IPS-NIHi11 (cell line): ENCODE measurements at places on chromosomes 5 and 9.
A peak's percentile ranks its signal among the peaks of the same experiment; 100 is the strongest.

- DNase-seq = no peak
Measured at GRCh38 chr9:105076729-105077128, 148.8 kb upstream of the ABCA1 start.

DNA sequence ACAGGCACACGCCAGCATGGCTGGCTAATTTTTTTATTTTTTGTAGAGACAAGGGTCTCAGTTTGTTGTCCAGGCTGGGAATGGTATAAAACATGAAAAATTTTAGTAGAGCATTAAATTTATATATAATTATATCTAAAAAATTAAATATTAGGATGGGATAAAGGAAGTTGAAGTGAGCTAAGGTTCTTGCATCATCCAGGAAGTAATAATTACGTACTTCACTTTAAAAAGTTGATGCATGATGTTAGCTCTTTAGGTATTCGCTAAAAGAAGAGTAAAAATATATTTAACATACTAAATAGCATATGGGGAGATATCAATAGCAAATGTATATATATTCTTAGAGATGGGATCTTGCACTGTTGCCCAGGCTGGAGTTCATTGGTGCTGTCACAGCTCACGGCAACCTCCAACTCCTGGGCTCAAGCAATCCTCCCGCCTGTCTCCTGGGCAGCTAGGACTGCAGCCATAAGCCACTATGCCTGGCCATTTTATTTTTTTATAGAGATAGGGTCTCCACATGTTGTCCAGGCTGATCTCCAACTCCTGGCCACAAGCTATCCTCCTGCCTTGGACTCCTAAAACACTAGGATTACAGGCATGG lies 12.3 kb downstream of the DCAF10 start:
- DNase-seq = no peak

GRCh38 chr5:167770461-167770860 lies 521.0 kb upstream of the WWC1 start:
- no peak for DNase-seq

GRCh38 chr5:155250596-155250995 lies 237.0 kb downstream of the KIF4B start:
- DNase-seq = no peak

- no peak for DNase-seq
Measured at GRCh38 chr9:125434986-125435775, 173.6 kb downstream of the GAPVD1 start.

DNA sequence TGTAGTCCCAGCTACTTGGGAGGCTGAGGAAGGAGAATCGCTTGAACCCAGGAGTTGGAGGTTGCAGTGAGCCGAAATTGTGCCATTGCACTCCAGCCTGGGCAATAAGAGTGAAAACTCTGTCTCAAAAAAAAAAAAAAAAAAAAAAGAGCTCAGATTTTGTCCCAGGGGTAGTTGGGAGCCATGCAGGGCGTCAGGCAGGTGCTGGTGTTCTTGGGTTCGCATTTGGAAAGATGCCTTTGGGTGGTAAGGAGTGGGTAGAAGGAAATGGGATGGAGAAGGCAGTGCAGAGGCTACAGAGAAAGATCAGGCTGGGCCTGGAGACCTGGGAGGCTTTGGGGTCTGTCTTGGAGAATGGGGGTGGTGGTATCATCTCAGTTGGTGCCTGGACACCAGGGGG lies 23.9 kb downstream of the ADGRD2 start:
- DNase-seq = no peak

DNA sequence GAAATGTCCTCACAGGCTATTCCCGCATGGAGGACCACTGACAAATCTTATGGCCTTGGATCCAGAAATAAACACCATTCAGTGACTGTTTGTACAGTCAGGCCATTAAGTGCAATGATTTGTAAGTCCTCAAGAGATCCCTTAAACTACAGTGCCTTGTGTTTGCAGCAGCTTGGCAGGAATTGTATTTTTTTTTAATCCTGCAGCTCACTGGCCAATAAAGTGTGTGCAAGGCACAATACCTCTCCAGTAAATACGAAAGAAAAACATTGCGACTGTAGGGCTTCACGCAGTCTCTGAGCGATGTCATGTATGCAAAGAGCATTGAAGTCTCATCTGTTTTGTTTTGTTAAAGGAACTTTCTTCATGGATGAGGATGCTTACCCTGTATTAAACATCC lies 74.2 kb upstream of the TUSC1 start:
- no peak for DNase-seq

- DNase-seq = no peak
Measured at GRCh38 chr9:123687246-123687751, 242.6 kb downstream of the DENND1A start.

GRCh38 chr5:2382776-2383697 lies 368.4 kb downstream of the IRX2 start:
- no peak for DNase-seq

- no peak for DNase-seq
Measured at GRCh38 chr9:115133649-115134048, 15.7 kb upstream of the TNC start.

DNA sequence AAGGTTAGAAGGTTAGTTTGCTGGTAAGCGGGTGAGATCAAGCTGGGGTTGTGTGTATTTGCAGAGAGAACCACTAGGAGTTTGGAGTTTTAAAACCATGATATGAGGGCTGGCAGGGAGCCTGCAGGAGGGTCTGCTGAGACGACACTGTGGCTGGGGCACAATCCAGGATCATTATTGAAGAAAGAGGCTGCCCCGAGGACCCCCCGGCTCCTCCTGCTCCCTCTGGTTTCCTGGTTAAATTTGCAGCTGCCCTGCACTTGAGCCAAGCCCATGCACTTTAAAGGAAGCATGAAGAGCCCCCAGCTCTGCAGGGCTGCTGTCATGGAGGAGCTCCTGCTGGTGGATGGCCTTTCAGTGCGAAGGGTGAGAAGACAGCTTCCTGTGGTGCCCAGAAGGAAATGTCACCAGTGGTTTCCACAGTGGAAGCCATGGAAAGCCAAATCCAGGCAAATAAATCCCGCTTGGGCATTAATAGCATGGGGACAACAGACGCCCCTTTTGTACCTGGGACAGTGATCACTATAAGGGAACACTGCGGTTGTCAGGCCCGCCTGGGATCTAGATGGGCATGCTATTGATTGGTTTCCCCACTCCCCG lies 140.7 kb downstream of the NSG2 start:
- DNase-seq = no peak

- no peak for DNase-seq
Measured at GRCh38 chr5:173554038-173554955, 62.2 kb downstream of the BOD1 start.

- no peak for DNase-seq
Measured at GRCh38 chr5:159106193-159106568, 6.5 kb upstream of the EBF1 start.

DNA sequence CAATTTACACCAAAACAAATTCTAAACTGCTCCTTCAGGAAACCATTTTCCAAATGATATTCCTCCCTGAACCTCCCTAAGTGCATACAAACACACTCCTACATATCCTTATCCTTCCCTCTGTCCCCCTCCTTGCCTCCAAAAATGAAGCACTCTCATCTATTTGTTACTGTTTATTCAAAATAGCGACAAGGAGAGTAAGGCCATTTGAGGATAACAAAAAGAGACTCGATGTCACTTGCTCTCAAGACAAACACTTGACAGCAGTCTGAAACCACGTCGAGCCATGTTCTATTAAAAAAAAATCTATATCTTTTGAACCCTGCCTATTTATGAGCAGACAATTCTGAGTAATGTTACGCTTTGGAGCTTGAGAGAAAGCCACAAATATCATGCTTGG lies 547.9 kb downstream of the DTWD2 start:
- DNase-seq = no peak

- DNase-seq = no peak
Measured at GRCh38 chr9:106970219-106970975, 107.4 kb downstream of the ZNF462 start.

DNA sequence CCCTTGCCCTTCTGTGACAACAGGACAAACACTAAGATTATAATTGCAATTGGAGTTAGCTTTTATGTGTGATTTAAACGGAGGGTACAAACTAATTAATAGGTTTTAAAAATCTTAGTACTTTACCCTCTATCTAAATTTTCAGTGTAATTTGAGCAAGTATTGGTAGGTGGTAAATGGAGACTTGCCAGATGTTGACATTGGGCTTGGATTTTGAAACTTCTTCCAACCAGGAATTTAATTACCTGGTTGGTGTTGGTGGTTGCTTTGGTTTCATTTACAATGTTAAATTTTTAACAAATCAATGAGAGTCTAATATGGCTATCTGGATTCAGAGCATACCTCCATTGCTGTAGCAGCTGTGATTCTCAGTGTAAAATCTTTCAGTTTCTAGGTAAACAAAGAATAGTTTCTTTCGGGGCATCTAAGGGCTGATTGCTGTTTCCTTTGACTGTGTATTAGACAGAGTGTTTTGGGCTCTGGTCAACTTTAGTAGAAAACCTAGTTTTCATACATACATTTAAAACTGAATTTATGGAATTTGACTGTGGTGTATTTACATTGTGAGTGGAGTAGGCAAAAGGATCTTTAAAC lies 1.9 kb downstream of the DAPK1 start:
- DNase-seq = no peak

GRCh38 chr5:219991-220390 lies 1.9 kb downstream of the SDHA start:
- DNase-seq = no peak

DNA sequence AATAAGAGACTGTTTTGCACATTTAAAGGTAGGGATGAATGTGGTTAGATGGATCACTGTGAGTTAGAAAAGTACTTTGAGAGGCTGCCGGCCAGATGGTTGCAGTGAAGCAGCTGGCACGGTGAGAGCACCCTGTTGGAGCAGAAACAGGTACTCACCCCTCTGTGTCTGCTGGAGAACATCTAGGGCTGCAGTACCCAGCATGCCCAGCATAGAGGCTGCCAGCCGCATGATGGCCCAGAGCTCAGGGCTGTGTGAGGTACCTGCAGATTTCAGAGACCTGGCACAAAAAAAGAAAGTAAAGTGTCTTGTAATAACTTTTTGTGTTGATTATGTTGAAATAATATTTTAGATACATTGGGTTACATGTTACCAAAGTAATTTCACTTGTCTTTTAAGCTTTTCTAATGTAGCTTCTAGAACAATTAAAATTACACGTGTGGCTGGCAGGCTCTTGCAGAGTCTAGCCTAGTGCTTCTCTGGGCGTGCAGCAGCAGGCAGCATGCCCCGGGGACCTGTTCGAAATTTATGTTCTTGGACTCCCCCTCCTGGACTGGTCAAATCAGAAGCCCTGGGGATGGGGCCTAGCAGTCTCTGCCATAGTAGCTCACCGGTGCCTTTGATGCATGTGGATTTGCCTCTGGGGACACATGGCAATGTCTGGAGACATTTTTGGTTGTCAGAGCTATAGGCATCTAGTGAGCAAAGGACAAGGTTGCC lies 11.1 kb downstream of the WDR5 start:
- DNase-seq = no peak

DNA sequence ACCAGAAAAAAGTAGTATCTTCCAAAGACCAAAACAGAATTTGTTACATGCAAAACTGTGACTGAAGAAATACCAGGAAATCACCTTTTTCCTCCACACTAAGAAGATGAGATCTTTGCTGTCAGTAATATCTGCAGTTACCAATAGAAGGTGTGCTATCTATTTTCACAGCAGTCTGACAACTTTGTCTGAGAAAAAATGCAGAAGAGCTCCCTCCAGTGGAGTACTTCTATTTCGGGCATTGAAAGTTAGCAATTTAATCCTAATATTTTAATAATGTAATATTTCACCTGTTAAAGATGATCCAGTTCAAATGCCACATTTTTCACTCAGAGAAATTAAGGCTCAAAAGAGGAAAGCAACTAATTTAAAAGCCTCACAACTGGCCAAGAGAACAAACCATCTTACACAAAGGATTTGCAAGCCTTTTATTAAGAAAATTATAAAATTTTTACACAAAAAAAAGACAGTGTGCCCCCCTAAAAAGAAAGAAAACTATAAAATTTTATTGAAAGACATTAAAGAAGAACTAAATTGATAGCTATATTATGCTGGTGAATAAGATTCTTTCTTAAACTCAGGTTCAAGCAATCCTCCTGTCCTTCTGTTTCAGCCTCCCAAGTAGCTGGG lies 50.6 kb downstream of the DEPDC1B start:
- no peak for DNase-seq

DNA sequence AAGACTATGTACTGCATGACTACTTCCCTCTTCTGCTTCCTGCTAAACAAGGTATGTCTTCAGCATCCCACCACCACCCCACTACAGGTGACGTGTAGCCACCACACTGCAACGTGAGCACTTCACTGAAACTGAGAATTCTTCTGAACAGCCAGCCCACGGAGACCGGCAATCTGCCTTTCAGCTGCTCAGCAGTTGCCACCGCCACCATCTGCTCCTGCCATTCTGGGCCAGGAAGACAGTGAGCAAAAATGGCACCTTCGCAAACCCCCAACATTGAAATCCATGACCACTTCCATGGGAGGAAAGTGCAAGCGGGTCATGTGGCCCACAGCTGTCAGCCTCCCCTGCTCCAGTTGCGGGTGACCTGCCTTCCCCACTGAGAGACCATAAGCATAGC lies 443.4 kb upstream of the ST8SIA4 start:
- no peak for DNase-seq

GRCh38 chr5:90475436-90475980 lies 844 bp downstream of the POLR3G start:
- no peak for DNase-seq

DNA sequence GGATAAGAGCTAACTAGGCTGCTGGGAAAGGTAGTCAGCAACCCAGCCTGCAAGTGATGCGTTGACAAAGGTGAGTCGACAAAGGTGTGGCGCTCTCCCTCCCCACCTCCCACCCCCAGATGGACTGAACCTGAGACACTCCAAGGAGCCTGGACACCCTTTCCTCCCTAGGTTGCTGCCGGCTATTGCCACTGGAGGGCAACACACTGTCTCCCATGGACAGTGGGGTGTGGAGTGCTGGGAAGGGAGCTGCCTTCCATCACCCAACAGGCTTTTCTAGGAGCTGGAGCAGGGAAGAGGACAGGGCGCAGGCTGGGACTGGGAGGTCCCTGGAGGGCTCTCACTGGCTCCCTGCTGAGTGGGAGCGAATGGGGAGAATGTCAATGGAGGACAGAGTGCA lies 75.4 kb upstream of the ARAP3 start:
- DNase-seq = peak; percentile 68

DNA sequence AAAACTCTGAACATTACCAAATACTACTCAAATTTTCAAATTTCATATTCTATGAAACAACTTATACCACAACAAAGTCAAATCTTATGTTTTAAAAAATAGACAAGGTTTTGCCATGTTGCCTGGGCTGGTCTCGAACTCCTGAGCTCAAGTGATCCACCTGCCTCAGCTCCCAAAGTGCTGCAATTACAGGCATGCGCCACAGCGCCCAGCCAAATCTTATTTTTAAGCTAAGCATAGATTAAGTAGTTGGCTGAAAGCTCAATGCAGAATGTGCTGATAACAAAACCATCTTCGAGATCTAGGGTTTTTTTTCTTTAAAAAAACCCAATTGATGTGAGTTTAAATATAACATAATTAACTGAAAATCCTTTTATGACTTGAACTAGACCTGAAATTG lies 6.4 kb downstream of the LMBRD2 start:
- no peak for DNase-seq

- DNase-seq = peak; percentile 75
Measured at GRCh38 chr9:15509931-15510788, 610 bp downstream of the PSIP1 start.
